ENCODE measurements at places on chromosomes 16 and 17.

GRCh38 chr17:17156107-17156506, 50.0 kb downstream of the PLD6 start:
- no peak for DNase-seq

DNA sequence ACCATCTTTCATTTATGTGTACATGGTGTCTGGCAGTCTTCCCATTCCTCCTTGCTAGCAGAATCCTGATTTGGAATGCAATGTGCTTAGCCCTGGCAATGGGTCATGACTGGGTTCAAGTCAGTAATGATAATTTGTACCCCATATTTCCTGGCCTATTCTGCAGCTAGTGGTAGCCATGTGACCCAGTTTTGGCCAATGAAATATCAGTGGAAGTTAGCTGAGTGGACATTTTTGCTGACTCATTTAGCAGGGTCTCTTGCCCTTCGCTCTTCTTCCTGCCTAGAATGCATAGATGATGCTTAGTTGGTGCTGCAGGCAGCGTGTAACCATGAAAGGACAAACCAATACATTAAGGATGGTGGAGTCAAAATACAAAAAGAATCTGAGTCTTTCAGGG, 78.8 kb upstream of the AKTIP start:
- no peak for DNase-seq

DNA sequence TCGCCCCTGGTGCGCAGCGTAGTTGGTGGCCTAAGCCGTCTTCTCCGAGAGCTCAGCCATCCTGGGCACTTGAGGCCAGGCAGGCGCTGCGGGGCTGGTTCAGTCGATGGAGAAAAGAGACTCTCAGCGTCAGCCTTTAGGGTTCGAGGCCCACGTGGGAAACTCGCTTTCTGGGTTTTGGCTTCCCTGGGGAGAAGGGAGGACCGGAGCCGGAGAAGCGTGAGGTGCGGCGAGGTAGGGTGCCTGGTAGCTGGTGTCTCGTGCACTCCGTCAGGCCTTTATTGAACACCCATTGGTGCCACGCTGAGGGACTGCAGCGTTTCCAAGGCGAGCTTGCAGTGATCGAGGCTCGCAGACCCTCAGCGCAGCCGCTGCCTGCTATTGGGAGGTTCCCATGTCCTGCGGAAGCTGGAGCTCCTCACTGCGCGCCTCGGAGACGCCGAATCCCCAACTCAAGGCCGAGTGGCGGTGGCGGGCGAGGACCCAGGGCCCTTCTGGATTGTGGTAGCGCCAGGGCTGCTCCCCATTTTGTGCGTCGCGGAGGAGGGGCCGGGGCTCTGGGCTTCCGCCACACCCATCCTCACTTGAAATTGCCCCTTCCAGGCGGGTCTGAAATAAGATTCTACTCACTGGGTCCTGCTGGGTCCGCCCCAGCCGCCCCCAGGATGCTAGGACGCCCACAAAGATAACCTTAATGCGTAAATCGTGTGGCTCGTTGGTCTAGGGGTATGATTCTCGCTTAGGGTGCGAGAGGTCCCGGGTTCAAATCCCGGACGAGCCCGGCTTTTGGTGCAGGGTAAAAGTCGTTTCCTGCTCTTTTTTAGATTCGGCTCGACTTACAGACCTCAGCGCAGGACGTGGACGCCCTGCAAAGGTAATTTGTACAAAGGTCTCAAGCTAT, 1.2 kb downstream of the OR1F1 start:
- no peak for DNase-seq

DNA sequence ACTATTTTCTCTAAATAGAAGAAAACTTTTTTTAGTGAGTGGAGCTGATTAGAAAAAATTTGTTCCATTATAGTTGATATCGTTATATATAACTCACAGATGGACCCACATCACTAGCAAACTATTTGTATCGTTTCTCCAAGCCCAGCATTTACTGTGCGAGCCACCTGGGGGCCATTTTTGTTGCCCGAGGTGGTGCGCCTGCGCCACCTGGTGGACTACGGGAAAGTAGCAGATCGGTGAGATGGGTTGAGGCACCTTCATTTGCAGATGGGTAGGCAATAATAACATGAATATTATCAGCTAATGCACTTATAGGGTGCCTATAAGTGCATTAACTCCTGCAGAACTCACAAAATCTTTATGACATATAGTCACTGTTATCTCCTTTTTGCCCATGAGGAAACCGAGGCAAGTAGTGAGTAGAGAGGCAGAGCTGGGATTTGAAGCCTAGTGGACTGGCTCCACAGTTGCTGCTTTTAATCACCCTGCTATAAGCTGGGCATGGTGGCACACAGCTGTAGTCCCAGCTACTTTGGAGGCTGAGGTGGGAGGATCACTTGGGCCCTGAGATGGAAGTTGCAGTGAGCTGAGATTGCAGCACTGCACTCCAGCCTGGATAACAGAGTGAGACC, 23.2 kb upstream of the NTN1 start:
- peak; percentile 70 for DNase-seq

- no peak for DNase-seq
Observed at GRCh38 chr17:57956291-57957119, 1.3 kb upstream of the CUEDC1 start.

GRCh38 chr17:7081341-7082062, 1.5 kb upstream of the CLEC10A start:
- no peak for DNase-seq

DNA sequence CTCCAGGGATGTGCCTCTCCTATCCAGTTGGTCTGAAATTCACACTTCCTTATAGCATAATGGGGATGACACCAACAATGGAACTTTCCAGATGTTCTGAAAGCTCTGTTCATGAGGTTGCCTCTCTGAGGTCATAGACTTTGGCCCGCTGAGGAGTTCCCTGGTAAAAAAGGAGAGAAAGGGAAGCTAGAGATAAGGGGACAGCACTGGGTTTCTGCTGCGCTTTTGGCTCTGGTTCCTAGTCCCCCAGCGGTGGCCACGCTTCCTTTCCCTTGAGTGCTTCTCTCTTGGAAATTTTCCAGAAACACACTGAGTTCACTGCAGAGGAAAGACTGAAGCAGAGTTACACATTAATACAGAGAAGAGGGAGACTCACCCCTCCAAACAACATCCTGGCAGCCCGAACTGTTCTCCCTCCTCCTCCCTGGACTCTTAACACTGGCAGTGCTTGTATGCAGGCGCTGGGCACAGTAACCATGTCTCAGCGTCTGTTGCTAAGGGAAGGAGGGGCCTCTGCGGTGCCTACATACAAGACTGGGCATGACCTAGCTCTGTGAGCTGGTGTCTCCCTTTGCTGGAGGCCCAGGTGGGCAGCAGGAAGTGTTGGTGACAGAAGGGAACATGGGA, at the start of gene DNAH3:
DNAH3 (minus strand) TSS at position 472 of the 627 bp plus-strand sequence. CDS start 527 bp downstream, outside the sequence.
- no peak for DNase-seq

DNA sequence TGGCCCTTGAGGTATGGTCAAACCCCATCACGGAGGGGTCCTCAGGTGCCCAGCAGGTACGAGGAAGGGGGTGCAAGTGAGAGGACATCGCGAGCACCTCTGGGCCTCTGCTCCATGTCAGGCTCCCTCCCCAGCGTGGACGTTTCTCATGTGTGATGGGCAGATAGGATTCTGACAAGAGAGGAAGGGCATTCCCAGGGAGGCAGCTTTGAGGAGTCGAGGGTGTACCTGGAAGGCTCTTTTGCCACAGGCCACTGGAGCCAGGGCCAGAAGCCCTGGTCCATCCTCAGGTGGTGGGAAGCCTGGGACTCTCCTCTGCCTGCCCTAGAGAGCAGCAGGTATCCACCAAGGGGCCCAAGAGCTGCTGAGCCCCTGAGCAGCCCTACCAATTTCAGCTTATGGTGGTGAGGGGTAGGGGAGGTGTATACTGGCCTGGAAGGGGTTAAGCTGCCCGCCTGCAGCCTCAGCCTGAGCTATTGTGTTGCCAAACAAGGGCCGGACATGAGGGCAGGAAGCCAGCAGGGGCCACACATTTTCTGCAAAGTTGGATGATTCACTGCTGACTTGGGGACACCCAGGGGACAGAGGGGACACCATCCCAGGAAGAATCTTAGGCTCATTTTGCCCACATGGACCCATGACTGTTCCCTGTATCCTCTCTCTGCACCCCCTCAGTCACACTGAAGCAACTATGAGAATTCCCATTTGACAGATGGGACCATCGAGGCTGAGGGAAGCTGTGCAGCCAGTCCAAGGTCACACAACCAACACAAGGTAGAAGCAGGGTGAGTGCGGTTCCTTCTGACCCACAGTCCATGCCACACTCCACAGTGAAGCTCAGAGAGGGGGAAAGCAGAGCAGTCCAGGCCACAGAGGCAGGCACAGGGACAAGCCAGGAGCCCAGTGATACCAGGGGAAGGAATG, 1.7 kb downstream of the CDH5 start:
- DNase-seq, result no peak

DNA sequence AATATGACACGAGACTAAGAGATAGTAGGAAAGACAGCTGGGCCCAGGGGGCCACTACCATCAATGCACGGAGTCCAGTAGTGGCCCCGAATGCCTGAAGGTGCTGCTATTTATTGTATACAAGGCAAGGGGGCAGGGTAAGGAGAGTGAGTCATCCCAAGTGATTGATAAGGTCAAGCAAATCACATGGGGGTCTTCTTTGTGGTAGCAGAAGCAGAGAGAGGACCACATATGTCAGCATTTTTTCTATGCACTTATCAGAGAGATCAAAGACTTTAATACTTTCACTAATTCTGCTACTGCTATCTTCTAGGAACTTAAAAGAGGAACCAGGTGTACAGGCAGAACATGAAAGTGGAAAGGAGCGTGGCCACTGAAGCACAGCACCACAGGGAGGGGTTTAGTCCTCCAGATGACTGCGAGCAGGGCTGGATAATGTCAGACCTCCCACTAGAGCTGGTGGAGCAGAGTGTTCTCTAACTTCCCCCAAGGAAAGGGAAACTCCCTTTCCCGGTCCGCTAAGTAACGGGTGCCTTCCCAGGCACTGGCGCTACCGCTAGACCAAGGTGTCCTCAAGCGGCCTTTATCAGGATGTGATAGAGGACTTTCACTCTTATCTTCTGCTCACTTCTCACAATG, 26.4 kb upstream of the ARL4D start:
- no peak for DNase-seq

DNA sequence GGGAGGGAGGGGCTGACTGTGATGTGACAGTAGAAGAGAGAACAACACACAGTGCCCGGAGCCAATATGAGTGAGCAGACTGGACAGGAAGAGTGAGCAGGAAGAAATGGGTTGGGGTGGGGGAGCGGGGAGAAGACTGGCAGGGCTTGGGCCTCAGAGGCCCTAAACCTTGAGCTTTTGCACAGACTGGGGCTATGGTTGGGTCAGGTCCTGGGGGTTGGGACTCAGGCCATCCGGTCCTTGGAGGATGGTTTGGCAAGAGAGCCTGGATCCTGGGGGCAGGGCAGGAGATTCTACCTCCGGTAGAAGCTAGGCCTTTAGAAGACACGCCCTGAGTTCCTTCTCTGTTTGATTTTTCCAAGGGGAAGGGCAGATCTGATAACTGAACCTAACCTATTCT, 1.1 kb downstream of the CAMTA2 start:
- no peak for DNase-seq

- no peak for DNase-seq
Observed at GRCh38 chr16:65117811-65118448, 3.9 kb downstream of the CDH11 start.

- DNase-seq, result no peak
Observed at GRCh38 chr17:82967268-82968032, 112.0 kb upstream of the METRNL start.

GRCh38 chr16:22008215-22009059, 526 bp downstream of the MOSMO start:
- DNase-seq, result no peak

- no peak for DNase-seq
Observed at GRCh38 chr17:51115179-51115578, 5.5 kb downstream of the SPAG9 start.

- DNase-seq, result no peak
Observed at GRCh38 chr17:7442142-7442541, 2.7 kb upstream of the CHRNB1 start.

GRCh38 chr17:28252436-28252835, 66.6 kb upstream of the TMEM97 start:
- no peak for DNase-seq

- no peak for DNase-seq
Observed at GRCh38 chr17:57279432-57279831, 23.1 kb downstream of the MSI2 start.

- no peak for DNase-seq
Observed at GRCh38 chr16:27511657-27512448, 37.9 kb downstream of the GTF3C1 start.

DNA sequence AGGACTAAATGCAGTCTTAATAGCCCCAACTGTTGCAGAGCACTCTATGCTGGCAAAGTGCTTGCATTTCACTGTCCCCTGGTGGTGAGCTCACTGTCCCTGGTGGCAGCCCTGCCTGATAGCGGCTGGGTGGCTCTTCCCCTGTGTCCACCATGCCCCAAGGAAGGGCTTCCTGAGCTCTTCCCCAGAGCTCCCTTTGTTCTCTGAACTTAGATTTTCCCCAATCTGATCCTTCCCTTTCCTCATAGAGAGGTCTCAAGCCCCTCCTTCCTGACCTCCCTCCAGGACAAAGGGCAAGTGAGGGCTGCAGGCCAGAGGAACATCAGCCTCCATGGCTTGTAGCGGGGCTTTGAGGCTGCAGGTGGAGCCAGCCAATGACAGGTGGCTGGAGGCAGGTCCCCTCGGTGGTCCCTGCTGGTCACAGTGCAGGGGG, 17.0 kb downstream of the BEAN1 start:
- DNase-seq, result no peak

GRCh38 chr17:81608605-81609004, 28.3 kb downstream of the NPLOC4 start:
- DNase-seq, result no peak

GRCh38 chr17:8889458-8890210, 22.2 kb upstream of the PIK3R6 start:
- DNase-seq, result no peak

GRCh38 chr17:7887482-7888183, 956 bp upstream of the CHD3 start:
- peak; percentile 78 for DNase-seq

GRCh38 chr17:62715882-62716390, 88.5 kb downstream of the MRC2 start:
- DNase-seq, result no peak

GRCh38 chr16:27727941-27728340, 178.0 kb downstream of the KATNIP start:
- no peak for DNase-seq

DNA sequence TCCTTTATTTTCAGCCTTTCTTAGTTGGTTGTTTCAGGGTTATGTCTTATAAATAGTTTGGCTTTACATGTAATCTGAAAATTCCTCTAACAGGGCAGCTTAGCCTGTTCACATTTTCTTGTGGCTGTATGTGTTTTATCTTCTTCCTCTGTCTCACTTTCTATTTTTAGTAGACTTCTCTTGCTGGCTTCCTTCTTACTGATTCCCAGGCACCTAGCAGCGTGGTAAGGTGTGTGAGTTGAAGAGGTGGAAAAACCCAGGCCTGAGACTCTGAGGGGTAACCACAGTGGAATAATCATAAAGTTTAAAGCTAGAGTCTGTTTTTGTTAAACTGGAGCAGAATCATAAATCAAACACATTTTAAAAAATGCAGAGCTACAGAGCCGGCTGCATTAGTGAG, 190.9 kb downstream of the LGALS9B start:
- DNase-seq, result no peak

- DNase-seq, result no peak
Observed at GRCh38 chr17:65057531-65058090, 1.1 kb upstream of the GNA13 start.

GRCh38 chr17:332558-333322, 19.9 kb downstream of the RPH3AL start:
- no peak for DNase-seq

- DNase-seq, result no peak
Observed at GRCh38 chr16:76576526-76576925, 299.3 kb downstream of the CNTNAP4 start.

- DNase-seq, result no peak
Observed at GRCh38 chr17:660453-660852, 54.2 kb downstream of the VPS53 start.
